Activated naive CD8-positive, alpha-beta T cell treated with anti-CD3 and anti-CD28 coated beads, Interleukin-2, amount 10 ng/mL, durations not matched to agents 7 days and 5 days (primary cell): ENCODE measurements at places on chromosomes 7 and 10.

- no peaks in the 10 kb centered on the region for H3K4me1 ChIP-seq
- H3K36me3 ChIP-seq: no peaks in the 10 kb centered on the region
- H3K27me3 ChIP-seq: peaks cover 5% of the 10 kb centered on the region
- no peak for DNase-seq
- no peak overlapping the region for H3K27ac ChIP-seq
These were observed 66.8 kb upstream of the EXOC4 start for GRCh38 chr7:133186060-133186459.

DNA sequence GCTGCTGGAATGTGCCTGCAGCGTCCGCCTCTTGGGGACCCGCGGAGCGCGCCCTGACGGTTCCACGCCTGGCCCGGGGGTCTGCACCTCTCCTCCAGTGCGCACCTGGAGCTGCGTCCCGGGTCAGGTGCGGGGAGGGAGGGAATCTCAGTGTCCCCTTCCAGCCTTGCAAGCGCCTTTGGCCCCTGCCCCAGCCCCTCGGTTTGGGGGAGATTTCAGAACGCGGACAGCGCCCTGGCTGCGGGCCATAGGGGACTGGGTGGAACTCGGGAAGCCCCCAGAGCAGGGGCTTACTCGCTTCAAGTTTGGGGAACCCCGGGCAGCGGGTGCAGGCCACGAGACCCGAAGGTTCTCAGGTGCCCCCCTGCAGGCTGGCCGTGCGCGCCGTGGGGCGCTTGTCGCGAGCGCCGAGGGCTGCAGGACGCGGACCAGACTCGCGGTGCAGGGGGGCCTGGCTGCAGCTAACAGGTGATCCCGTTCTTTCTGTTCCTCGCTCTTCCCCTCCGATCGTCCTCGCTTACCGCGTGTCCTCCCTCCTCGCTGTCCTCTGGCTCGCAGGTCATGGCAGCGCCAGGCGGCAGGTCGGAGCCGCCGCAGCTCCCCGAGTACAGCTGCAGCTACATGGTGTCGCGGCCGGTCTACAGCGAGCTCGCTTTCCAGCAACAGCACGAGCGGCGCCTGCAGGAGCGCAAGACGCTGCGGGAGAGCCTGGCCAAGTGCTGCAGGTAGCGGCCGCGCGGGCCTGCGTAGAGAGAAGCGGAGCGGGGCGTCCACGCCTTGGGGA lies 645 bp downstream of the SLC26A4 start:
- peak overlapping the region; percentile 95 for H3K4me3 ChIP-seq
- peak; percentile 72 for DNase-seq
- H3K36me3 ChIP-seq: no peaks in the 10 kb centered on the region
- peaks cover 10% of the 10 kb centered on the region for H3K27me3 ChIP-seq

DNA sequence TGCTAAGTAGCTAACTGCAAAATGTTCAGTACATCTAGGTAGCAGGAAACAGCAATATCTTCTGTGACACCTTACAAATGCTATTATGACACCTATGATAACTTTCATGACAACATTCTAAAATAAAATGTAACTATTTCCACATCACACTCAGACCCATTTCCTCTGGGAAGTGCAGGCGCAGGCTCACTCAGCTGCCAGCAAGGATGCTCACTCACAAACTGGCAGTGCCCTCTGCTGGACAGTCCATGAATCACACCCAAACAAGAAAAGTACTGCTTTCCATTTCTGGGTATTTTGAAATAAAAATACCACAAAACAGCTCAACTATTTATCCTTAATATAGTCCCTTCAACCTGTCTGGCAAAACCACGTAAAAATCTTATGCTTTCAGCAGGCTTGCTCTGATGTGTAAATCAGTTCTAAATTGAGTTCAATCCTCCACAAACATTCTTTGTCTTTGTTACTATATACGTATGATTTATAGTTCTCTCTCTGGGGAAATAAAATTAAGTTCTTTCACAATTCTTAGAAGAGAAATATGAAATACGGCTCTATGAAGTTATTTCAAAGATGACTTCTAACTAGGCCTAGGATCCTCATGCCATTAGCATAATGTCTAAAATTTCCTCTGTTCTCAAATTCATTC lies 176.6 kb downstream of the PARD3 start:
- H3K27me3 ChIP-seq: peaks cover 3% of the 10 kb centered on the region

- peaks cover 2% of the 10 kb centered on the region for H3K27me3 ChIP-seq
- H3K27ac ChIP-seq: no peak overlapping the region
- H3K4me3 ChIP-seq: no peak overlapping the region
These were observed 698.9 kb downstream of the GRID1 start for GRCh38 chr10:85667638-85668233.

DNA sequence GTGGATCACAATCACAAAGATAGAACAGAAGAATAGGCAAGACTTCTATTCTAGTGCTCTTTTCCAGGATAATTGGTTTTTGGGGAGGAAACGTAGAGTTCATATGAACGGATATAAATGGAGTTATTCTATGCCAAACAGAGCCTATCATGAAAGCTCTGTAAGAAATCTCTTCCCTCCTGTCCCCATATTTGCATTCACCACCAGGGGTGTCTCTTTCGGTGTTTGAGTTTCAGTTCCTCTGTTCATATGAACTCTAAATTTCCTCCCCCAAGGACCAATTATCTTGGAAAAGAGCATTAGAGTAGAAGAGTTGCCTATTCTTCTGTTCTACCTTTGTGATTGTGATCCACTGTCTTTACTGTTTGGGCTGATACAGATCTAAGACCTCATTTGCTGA lies 48.3 kb upstream of the CDC14C start:
- DNase-seq: no peak
- H3K36me3 ChIP-seq: no peaks in the 10 kb centered on the region
- no peak overlapping the region for H3K4me3 ChIP-seq
- no peak overlapping the region for H3K27ac ChIP-seq

DNA sequence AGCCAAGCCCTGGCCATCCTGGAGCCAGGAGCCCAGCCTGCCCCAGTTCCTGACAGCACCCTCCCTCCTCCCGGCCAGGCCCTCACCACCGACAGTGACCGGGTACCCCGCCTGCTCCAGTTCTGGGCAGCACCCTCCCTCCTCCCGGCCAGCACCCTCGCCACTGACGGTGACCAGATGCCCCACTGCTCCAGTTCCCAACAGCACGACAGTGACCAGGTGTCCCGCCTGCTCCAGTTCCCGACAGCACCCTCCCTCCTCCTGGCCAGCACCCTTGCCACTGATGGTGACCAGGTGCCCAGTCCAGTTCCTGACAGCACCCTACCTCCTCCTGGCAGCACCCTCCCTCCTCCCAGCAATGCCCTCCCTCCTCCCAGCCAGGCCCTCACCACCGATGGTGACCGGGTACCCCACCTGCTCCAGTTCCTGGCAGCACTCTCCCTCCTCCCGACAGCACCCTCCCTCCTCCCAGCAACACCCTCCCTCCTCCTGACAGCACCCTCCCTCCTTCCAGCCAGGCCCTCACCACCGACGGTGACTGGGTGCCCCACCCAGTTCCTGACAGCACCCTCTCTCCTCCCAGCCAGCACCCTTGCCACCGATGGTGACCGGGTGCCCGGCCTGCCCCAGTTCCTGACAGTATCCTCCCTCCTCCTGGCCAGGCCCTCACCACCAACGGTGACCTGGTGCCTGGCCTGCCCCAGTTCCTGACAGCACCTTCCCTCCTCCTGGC lies 40.3 kb downstream of the VIPR2 start:
- peak; percentile 8 for DNase-seq
- no peak overlapping the region for H3K27ac ChIP-seq
- H3K27me3 ChIP-seq: no peaks in the 10 kb centered on the region
- no peaks in the 10 kb centered on the region for H3K36me3 ChIP-seq
- H3K4me1 ChIP-seq: peaks cover 2% of the 10 kb centered on the region
- no peak overlapping the region for H3K4me3 ChIP-seq

DNA sequence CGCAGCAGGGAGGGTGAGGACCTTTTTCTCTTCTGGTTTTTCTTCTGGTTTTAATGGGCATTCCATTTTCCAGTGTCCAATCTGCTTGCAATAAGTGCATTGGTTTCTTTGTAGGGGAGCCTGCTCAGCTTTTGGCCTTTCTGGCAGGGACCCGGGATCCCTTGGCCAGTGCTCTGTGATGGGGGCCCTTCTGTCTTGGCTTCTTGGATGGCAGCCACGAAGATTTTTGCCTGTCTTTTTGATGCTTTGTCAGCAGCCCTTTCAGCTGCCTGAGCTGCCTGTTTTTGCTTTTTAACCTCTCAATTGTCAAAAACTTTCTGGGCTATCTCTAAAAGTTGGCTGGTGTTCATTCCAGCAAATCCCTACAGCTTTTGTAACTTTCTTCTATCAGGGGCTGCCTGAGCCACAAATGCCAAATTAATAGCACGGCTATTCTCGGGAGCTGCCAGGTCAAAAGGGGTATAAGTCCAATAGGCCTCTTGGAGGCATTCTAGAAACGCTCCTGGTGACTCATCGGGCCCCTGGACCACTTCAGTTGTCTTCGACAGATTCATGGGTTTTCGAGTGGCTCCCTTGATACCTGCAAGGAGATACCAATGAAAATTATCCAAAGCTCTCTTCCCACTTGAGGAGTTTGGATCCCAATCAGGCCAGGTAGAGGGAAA lies 179.9 kb upstream of the MBL2 start:
- H3K36me3 ChIP-seq: no peaks in the 10 kb centered on the region
- no peaks in the 10 kb centered on the region for H3K4me1 ChIP-seq
- H3K27ac ChIP-seq: no peak overlapping the region
- DNase-seq: no peak
